K562 (cell line): ENCODE measurements at places on chromosomes 7 and 10. TPM values are rescaled to one million over a fixed set of nuclear protein-coding genes. Genes with fewer than 3 reads are reported as not detected.

The DNMBP gene
- 3.2 and 3.5 TPM in 2 replicates for total RNA-seq

The KLF14 gene
- total RNA-seq, result not detected in 2 replicates

The UPK3BL1 gene
- 18.8 and 19.3 TPM in 2 replicates for total RNA-seq

The STAM gene
- total RNA-seq, result 25.1 and 26.7 TPM in 2 replicates

The CAMK2B gene
- total RNA-seq, result 0.29 TPM in 1 of 2 replicates, not detected in the other

The OPALIN gene
- total RNA-seq, result not detected in 2 replicates

- H3K27me3 ChIP-seq, result peaks cover 2% of the 10 kb centered on the region; the same call in 2 of the 3 replicates
- H3K4me1 ChIP-seq, result no peaks in the 10 kb centered on the region
- no peak for DNase-seq
- H3K36me3 ChIP-seq, result no peaks in the 10 kb centered on the region
Observed at GRCh38 chr7:148264933-148265557, 325.5 kb upstream of the C7orf33 start.

DNA sequence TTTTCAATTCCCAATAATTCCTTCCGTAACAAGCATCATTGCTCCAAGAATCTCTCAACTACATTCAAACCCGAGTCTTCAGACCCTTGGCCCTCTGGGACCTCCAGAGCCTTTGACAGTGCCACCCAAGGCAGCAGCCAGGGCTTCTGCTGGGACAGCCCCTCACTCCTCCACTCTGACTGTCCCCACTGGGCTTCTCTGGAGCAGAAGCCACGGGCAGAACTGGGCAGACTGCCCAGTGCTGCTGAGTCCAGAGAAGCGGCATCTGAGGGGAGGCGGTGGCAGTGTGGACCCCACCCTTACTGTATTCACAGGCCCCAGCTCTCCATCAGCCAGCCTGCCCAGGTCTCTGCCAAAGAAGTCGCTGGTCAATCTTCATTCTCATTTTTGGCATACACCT is 8.8 kb downstream of the CYREN start:
- H3K36me3 ChIP-seq, result peaks cover 35% of the 10 kb centered on the region
- no peaks in the 10 kb centered on the region for H3K27me3 ChIP-seq
- DNase-seq, result no peak
- H3K4me1 ChIP-seq, result peaks cover 12% of the 10 kb centered on the region
- no peak overlapping the region for H3K4me3 ChIP-seq
- H3K27ac ChIP-seq, result peak overlapping the region; percentile 77

- H3K27ac ChIP-seq, result peak overlapping the region; percentile 75
- no peaks in the 10 kb centered on the region; the same call in 2 of the 3 replicates for H3K27me3 ChIP-seq
- peak overlapping the region; percentile 5; the same call in 1 of the 2 replicates for H3K4me3 ChIP-seq
- H3K36me3 ChIP-seq, result no peaks in the 10 kb centered on the region
- peaks cover 17% of the 10 kb centered on the region for H3K4me1 ChIP-seq
Observed at GRCh38 chr10:6920072-6921019, 340.3 kb upstream of the PRKCQ start.

DNA sequence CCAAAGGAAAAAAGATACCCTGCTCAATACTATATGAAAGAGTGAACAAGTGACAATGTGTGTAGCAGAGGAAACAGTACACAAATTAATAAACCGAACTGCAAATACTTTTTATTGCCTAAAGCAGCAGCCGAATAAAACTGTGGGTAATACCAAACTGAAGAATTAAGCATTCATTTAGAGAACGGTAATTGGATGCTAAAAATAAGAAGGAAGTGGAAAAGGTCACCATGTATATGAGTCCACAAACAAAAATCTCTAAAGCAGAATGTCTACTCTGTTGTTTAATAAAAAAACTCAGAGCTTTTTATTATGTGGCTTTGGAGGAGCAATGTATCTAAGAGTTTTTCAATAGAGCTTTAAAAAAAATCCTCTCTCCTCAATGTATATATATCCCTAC is 87.9 kb downstream of the ETV1 start:
- no peaks in the 10 kb centered on the region for H3K4me1 ChIP-seq
- H3K27me3 ChIP-seq, result no peaks in the 10 kb centered on the region
- peaks cover 2% of the 10 kb centered on the region; the same call in 1 of the 3 replicates for H3K36me3 ChIP-seq
- DNase-seq, result no peak
- no peak overlapping the region for H3K4me3 ChIP-seq

GRCh38 chr7:151759591-151760042 is 117.3 kb downstream of the PRKAG2 start:
- H3K27ac ChIP-seq, result no peak overlapping the region
- H3K36me3 ChIP-seq, result no peaks in the 10 kb centered on the region
- H3K27me3 ChIP-seq, result peaks cover 91% of the 10 kb centered on the region
- H3K4me3 ChIP-seq, result no peak overlapping the region

GRCh38 chr10:125209591-125210355 is 49.4 kb upstream of the CTBP2 start:
- H3K4me1 ChIP-seq, result no peaks in the 10 kb centered on the region
- H3K27me3 ChIP-seq, result peaks cover 37% of the 10 kb centered on the region
- no peak for DNase-seq
- no peaks in the 10 kb centered on the region for H3K36me3 ChIP-seq
- H3K4me3 ChIP-seq, result no peak overlapping the region

GRCh38 chr7:132118641-132119040 is 457.6 kb downstream of the PLXNA4 start:
- no peaks in the 10 kb centered on the region for H3K36me3 ChIP-seq
- no peaks in the 10 kb centered on the region for H3K4me1 ChIP-seq
- no peak overlapping the region for H3K27ac ChIP-seq
- no peak overlapping the region for H3K4me3 ChIP-seq
- DNase-seq, result no peak

- no peak overlapping the region for H3K4me3 ChIP-seq
- H3K36me3 ChIP-seq, result no peaks in the 10 kb centered on the region
- no peak overlapping the region for H3K27ac ChIP-seq
- no peak for DNase-seq
- H3K4me1 ChIP-seq, result no peaks in the 10 kb centered on the region
- H3K27me3 ChIP-seq, result no peaks in the 10 kb centered on the region
Observed at GRCh38 chr10:17140386-17140761, 10.8 kb upstream of the CUBN start.
